ENCODE measurements at places on chromosomes 12 and 14. TPM values are rescaled to one million over a fixed set of nuclear protein-coding genes. Genes with fewer than 3 reads are reported as not detected.
A peak's percentile ranks its signal among the peaks of the same experiment; 100 is the strongest.

SIVA1 gene
- total RNA-seq, result 172 TPM

DNA sequence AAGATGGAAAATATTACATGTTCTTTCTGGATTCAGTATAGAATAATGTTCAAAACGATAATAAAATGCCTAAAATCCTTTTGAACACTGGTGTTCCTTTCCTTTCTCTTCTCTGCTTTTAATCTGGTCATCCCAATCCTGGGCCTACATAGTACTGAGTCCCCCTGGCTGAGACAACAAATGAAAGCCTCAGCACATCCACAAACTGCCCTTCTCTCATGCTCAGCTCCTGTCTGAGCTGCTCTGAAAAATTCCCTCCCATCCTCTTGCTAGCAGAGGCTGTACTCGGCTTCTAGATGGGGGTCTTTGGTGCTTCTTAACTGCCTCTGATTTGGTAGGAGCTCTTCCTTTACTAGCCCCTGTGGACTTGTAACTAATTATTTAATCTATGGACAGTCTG lies 232.3 kb downstream of the MED13L start:
- no peak for DNase-seq

DNA sequence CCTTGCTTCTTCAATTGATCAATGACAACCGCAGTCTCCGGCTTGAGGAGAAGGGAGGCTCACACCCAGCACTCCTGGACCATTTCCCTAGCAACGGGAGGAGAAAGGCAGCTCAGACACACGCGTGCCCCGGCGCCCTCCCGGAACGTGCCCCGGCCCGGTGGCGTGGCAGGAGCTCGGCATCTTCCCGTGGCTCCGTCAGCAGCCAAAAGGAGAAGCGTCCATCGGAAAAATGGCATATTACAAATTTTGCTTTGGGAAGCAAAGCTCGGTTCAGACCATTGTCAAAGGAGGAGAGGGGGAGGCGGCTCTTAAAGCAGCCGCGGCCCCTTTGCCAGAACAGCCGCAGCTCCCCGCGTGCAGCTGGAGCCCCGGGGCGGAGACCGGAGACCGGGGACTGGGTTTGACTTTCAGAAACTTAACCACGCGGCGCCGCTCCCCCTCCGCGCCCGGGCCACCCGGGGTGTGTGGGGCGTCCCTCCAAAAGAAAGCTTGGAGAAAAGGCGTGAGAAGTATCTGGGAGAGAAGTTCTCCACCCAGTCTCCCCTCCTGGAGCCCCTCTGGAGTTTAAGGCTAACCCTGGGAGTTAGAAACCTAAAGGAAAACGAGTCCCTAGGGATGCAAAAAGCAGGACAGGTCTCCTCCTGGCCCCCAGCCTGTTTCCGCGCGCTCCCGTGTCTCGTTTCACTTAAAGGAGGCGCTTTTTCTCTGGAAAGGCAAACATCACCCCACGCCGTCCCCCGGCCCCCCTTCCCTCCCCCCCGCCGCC lies 545 bp downstream of the PPFIA2 start:
- DNase-seq, result no peak

- DNase-seq, result no peak
Measured at GRCh38 chr14:105023144-105023543, 2.3 kb upstream of the CDCA4 start.

NKX2-1 gene
- not detected for total RNA-seq

DNA sequence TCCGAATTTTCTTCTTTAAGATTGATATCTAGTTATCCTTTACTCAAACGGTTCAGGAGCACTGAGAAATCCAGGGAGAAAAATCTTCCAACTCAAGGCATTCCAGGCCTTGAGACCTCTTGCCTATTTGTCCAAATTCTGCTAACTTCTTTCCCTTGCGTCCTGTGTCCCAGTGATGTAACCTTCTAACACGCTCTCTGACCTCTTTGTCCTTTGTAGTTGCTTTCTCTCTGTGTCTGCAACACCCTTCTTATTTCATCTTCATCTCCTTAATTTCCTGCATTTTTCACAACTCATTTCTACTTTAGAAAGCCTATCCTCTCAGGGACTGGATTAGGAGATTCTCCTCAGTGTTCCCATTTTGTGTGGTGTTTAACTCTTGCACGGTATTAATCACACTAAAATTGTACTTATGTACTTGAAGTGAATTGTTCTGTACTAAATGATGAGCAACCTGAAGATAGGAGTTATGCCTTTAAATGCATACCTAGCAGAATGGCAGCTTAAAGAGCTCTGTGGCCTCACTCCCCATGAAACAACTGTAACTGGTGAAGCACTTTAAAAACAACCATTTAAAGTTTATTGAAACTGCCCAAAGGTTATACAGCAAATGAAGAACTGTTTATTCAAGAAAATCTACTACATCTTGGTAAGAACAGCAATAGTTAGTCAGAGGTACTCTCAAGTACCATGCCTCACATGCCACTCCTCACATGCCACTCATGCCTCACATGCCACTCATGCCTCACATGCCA lies 7.4 kb upstream of the SNAPC1 start:
- DNase-seq, result no peak

GRCh38 chr12:95633049-95633731 lies 81.9 kb upstream of the USP44 start:
- DNase-seq, result peak; percentile 28

- DNase-seq, result no peak
Measured at GRCh38 chr14:51648296-51648695, 3.4 kb upstream of the FRMD6 start.

DNA sequence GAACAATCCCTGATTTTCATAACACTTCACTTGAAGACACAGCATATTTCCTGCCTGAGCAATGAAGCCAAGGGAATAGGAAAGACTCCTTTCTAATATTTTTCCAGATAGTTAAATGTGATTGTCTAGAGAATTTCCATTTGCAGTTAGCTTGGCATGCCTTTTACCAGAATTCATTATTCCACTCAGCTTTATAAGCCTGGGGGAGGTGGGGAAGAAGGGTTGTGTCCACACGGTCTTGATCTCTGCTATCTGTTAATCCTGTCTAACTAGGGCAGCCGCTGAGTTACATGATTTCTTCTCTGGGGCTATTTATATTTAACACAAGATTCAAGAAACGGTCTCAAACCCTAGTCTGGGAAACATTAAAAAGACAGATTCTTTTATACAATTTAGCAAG lies 146.6 kb upstream of the FSCB start:
- no peak for DNase-seq

DNA sequence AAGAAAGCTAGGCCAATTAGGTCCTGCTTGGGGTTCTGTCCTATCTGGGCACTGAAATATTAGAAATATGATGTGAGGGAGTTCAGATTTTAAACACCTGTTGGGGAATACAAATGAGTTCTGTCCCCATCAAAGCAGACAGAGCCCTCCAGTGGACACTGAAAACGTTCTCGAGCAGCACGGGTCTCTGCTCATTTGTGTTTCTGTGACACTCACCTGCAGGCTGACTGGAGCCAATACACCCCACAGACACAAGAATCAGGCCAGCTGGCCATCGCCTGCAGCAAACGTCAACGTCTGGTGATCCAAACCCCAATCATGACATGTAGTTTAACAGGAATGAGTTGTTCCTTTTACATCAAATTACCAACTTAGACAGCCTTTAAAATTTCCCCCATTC lies 493.4 kb upstream of the TMEM132C start:
- DNase-seq, result no peak

GRCh38 chr14:103451401-103451800 lies 66.2 kb downstream of the MARK3 start:
- no peak for DNase-seq

DACT1 gene
- total RNA-seq, result 49.6 TPM

GRCh38 chr12:121514184-121514742 lies 66.6 kb downstream of the KDM2B start:
- no peak for DNase-seq

DNA sequence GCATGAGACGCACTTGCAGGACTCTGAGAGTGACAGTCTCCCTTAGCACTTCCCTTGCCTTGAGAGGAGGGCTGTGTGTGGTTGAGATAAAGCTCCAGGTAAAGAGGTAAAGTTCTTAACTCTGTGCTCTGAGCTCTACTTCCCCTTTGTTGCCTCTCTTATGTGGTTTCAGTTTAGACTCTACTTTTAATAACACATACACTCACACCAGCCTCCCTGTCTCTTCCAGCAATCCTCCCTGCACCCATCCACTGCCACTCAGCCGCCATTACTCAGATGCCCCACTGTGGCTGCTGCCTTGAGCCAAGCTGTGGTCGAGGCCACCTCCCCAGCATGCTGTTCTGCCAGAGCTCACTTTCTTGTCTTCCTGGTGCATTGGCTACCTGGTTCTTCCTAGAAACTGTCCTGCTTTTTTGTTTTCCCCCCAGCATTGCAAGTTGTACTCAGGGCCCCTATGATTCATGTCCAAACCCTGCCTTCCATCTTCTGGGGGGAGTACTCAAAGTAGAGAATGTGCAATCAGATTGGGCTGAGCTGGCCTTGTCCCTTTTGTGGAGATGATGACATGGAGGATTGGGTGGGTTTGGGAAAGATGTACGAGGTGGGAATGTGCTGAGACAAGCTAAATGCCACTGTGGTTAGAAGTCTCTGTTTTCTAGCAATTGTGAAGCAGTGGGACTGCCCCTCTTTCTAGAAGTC lies 115.5 kb upstream of the PARP11 start:
- DNase-seq, result no peak

DNA sequence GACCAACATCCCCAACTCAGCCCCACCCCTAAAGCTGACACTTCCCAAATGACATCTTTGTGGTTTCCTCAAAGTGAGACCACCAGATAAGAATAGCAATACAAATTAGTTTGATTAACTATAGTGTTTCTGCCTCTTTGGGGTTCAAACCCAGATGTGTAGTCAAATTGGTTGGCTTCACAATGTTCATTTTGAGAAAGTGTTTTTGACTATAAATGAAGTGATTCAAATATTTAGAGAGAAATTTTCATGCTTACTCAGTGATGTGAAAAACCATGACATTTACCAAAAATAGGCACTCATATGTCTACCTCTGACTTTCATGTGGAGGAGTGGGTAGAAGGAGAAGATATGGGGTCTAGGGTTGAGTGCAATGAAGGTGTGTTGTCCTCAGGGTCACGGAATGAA lies 218.4 kb downstream of the BCAT1 start:
- no peak for DNase-seq

VPS37B gene
- total RNA-seq, result 21.6 TPM

C14orf39 gene
- total RNA-seq, result not detected

DNA sequence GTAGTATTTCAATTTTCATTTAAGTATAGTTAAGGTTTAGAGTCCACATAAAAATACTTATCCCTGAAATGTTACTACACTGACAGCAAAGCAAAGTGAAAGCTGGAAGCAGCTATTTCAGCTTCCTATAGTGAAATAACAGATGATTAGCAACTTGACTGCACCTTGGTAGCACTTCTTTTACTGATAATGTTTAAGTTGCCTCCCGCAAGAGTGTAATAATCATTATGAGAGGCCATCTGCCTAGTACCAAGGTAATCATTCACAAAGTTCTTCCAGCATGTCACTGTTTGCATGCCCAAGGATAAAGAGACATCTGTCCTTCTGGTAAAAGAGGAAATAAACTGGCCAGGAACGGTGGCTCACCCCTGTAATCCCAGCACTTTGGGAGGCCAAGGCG lies 69.8 kb downstream of the LIN7A start:
- no peak for DNase-seq

LRRC10 gene
- not detected for total RNA-seq

DNA sequence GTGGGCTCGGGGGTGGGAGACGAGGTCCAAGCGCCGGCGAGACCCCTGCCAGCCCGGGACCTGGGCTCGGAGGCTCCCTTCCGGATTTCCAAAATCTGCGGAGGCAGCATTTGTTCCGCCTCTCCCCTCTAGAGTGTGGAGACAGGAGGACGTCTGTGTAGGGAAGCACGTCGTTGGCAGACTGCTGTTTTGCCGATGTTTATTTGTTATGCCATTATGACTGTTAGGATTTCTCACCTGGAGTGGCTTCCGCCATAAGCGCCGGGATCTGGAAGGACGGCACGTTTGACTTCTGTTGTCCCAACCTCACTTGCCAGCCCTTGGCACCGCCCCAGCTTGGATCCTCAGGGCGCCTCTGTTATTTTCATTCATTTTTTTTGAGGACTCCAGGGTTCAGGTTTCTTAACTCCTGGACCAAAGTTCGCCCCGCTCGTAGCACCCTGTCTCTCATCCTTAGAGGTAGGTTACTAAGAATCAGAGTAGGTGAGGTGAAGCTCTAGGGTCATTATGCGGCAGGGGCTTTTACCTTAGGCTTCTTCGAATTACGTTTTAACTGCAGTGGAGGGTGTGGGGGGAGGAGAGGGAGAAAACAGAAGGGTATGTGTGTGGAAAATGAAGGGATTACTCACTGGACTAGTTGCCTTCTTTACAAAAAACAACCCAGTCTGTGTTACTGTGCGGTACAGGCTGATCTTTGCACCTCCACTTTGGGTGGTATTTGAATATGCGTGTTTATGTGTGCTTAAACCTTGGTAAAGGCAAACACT lies 547 bp upstream of the PYGL start:
- DNase-seq, result peak; percentile 68

- DNase-seq, result no peak
Measured at GRCh38 chr12:102521662-102522277, 41.4 kb upstream of the IGF1 start.

- DNase-seq, result no peak
Measured at GRCh38 chr12:102687523-102687922, 207.2 kb upstream of the IGF1 start.

- no peak for DNase-seq
Measured at GRCh38 chr12:54463034-54463433, 10.4 kb downstream of the GTSF1 start.

SLC25A21 gene
- under 0.01 TPM for total RNA-seq
